ENCODE measurements at places on chromosomes 1 and 21.

DNA sequence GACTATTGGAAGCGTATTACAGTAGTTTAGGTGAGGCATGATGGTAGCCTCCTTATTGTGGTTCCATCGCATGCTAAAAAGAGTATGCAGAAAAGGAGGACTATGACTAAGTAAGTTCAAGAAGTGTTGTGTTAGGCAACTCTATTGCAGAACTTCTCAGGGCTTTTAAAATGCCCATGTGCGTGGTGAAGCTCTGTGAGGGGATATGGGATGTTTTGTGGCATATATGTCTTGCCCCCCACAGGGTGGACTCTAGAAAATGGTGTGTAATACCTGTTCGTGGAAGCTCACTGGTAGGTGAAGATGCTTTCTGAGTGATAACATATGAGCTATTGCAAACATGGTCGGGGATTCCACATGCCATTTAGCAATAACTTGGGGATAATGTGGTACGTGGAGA lies 31.7 kb downstream of the MAN1A2 start:
- DNase-seq = no peak

- no peak for DNase-seq
These were observed 1.1 kb upstream of the TMEM167B start for GRCh38 chr1:109089242-109090015.

DNA sequence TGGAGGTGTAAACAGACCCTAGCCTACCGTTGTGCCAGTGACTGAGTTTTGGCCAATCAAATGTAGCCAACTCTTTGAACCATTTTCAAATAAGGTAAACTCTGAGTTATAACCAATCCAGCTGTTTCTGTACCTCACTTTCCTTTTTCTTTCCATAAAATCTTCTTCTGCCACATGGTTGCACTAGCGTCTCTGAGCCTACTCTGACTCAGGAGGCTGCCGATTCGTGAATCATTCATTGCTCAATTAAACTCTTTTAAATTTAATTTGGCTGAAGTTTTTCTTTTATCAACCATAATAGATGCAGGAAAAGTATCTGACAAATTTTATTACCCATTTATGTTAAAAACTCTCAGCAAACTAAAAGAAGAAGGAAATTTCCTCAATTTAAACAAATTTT lies 111.5 kb upstream of the LYPLAL1 start:
- DNase-seq = no peak

- peak; percentile 40 for DNase-seq
These were observed 3.6 kb downstream of the REN start for GRCh38 chr1:204162494-204163074.

DNA sequence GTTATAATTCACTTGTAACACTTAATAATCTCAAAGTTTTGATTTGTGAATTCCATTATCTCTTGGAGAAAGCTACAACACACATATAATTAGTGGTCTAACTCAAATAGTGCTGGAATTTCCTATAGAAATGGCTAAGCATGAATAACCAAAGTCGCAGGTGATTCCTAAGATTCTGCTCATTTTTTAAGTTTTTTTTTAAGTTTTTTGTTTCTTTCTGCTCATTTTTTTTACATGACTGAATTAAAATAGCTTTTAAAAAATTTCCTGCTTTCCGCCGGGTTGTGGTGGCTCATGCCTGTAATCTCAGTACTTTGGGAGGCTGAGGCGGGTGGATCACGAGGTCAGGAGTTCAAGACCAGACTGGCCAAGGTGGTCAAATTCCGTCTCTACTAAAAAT lies 90.4 kb downstream of the APP start:
- DNase-seq = no peak

GRCh38 chr1:39917825-39918224 lies 16.1 kb upstream of the MYCL start:
- no peak for DNase-seq
